Tongue (tissue), 3 donors: ENCODE measurements at places on chromosomes 2 and 18.

- no peak for DNase-seq
Observed at GRCh38 chr2:42114091-42114490, 55.1 kb upstream of the EML4 start.

- DNase-seq: peak; percentile 30
Observed at GRCh38 chr2:48482769-48483168, 47.2 kb upstream of the STON1 start.

- no peak for DNase-seq
Observed at GRCh38 chr2:215260097-215260677, 51.7 kb upstream of the ATIC start.

DNA sequence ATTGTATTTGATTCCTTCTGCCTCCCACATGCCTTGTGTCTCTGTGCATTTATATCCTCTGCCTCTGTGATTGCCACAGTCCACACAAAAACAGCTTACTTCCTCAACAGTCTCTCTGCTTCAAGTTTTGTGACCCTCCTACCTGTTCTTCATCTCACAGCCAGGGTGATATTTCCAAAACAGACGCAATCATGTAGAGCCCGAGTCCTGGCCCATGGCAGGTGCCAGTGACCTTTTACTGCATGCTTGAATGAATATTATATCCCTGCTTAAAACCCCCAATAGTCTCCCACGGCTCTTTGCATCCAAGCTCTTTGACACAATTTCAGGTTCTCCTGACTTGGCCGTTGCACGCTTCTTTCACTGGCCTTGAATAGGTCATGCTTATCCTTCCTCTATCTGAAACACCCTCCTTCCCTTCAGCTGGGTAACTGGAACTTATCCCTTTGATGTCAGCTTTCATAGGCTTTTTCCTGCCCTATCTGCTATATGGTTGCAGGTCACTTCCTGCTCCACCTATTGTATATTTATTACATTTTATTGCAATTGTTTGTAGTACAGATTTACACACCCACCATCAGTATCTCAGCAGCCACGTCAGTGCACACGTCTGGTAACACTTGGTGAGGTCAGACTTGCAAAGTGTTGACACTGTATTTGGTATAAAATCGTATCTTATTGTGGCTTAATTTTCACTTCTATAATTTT, 29.7 kb upstream of the IL1B start:
- DNase-seq: no peak

DNA sequence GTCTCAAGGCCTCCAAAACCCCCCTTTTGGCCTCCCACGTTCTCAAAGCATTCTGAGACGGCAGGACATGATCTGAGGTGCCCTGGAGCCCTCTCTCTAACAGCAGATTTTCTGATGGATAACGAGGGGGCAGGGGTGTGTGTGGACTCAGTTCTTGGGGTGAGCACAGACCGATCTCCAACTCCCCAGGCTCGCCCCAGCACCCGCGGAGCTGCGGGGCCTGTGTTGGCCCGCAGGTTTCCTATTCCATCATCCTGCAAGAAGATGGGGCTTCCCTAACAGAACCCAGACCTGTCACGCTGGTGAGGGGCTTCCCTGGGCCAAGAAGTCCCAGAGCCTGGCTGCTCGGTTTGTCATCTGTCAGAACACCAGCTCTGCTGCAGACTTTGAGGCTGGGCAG, 196.1 kb downstream of the ANAPC1 start:
- DNase-seq: no peak

DNA sequence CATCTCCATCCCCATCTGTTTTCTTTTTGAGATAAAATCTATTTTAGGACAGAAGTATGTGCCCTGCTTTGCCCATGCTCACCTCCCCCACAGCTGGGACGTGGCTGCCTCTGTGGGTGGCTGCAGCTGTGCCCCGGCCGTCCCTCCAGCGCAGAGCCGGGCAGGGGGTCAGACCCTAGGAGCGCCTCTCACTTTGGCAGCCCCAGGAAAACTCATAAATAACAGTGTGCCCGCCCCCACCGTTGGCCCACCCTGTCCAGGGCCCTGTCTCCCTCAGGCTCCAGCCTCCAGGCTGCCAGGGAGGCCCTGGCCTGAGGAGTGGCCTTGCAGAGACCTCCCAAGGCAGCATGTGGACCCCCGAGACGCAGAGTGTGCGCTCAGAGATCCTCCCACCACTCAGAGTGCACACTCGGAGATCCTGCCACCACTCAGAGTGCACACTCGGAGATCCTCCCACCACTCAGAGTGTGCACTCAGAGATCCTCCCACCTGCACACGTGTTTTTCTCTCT, 178.1 kb downstream of the TWIST2 start:
- DNase-seq: no peak

- DNase-seq: no peak
Observed at GRCh38 chr2:171627412-171627811, 59.9 kb upstream of the DYNC1I2 start.

DNA sequence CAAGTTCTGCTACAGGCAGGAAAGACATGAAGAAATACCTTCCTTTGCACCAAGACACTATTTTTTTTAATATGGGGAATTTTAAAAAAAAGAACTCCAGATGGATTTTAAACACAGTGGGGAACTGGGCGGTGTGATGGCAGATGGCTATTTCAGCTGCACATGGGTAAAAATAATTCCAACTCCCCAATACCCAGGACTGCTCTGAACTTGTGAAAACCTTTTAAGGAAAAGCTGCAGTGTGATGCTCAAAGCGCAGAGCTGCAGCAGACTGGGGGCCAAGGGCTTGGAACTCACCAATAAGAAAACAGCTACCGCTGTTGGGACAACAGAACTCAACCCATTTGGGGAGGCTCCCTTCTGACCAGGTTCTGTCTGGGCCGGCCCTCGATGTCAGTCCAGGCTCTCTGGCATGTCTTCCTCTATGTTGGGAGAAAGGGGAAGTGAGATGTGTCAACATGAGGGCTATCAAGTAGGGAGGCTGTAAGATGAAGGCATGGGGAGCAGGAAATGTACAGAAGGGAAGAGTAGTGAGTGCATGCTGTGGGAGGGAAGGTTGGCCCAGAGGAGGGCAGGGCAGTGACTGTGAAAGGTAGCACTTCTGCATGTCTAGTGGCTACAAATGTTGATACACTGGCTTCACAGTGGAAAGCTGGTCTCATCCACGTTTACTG, 64.0 kb upstream of the SLC14A2 start:
- no peak for DNase-seq

- peak; percentile 68 for DNase-seq
Observed at GRCh38 chr2:127226520-127227263, 6.6 kb upstream of the CYP27C1 start.

GRCh38 chr18:48165111-48165866, 234.8 kb upstream of the SMAD2 start:
- DNase-seq: peak; percentile 39

- no peak for DNase-seq
Observed at GRCh38 chr2:80149991-80150390, 154.6 kb downstream of the LRRTM1 start.

DNA sequence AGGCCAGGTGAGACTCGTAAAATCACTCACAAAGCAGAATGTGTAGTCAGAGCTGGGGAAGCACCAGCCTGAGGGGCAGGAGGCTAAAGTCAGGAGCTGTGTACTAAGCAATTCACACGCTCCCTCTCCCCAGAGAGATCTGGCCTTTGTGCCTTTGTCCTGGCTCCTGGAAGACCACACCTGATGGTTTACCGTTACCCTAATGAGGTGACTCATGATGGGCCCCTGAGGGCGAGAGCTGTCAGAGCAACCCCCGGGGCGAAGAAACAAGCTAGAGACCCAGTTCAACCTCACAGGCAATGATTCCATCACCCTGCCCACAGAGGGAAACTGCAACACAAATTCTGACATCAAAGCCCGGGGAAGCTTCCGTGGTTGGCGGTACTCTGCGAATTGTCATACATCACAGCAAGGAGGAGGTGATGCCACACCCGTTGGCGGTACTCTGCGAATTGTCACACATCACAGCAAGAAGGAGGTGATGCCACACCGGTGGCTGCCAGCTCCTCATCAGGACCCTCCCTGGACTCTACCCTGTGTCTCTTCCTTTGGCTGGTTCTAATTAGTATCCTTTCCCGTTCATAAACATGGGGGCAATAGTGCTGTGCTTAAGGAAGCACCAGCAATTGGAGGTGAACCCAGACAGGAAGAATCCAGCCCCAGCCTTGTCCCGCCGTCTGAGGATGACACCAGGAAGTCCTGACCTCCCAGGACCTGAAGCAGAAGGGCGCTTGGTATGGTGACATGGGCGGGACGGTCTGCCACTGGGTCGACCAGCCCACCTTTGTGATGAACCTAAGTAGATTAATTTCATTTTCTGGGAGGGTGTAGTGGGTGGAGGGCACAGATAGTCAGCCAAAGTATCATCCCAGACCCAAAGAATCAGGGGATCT, 30.5 kb downstream of the B3GNT7 start:
- DNase-seq: no peak
